ENCODE measurements at places on chromosomes 4 and X.
A peak's percentile ranks its signal among the peaks of the same experiment; 100 is the strongest.

GRCh38 chr4:123476089-123476488, 79.5 kb downstream of the SPRY1 start:
- no peak for DNase-seq

DNA sequence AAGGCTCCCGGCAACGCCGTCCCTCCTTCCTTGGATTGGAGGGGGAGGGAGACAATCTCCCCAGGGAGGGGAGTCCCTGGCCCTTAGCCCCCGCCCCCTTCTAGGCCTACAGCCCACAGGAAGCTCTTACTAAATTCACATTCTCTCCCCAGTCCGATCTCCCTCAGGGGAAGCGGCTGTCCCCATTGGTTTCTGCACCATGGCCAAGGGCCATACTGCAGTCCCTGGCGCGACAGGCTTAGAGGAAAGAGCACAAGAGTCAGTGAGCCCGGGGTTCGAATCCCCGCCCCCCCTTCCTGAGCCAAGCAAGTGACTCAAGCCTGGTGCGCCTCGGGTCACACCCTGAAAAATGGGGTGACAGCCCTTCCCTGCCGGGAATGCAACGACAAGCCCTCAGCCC, 1.1 kb downstream of the ABLIM2 start:
- no peak for DNase-seq

GRCh38 chr4:133865612-133866327, 335.8 kb downstream of the PABPC4L start:
- no peak for DNase-seq

DNA sequence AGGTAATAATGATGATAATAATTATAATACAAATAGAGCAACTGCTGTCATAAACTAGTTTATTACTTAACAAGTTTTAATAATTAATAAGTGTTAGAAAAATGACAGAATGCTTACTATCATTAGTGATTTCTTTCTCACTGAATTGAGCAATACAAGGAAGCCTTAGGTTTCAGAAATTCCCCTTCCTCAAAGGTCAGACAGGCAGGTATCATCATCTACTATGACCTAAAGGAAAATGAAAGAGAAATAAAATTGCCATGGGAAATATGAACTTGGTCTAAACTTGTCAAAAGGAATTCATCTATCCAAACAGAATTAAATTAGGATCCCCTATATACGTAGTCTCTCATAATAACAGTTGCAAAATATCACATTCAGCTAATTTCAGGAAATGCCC, 56.3 kb upstream of the SLC7A11 start:
- no peak for DNase-seq

DNA sequence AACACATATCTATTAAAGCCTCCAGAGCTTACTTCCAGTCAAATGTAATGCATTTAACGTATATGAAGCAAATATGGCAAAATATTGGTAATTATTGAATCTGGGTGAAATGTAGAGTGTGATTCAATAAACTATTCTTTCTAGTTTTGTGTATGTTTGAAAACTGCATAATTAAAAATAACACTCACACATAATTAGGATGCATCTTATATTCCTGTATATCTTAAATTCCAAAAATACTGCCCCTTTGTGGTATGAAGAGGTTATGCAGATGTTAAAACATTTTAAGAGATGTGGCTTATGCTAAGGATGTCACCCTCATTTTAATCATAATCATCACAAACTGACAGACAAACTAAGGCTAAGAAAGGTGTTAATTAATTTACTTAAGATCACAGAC, 182.9 kb downstream of the COX18 start:
- DNase-seq, result no peak

DNA sequence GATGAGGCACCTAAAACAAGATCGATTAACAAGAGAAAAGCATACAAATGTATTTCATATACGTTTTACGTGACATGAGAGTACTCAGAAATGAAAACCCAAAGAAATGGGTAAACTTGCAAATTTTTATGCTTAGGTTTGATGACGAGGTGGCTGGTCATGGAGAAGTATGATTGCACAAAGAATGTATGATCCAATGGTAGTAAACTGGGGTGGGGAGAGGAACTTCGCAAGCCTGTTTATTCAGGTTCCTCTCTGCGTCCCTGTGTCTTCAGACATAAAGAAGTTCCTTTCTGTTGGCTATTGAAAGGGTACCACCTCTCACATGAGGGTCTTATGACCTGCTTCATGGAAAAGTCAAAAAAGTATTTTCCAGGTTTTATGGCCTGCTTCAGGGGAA, 309.2 kb downstream of the BCOR start:
- DNase-seq, result no peak

GRCh38 chr4:110049951-110050925, 137.6 kb downstream of the EGF start:
- DNase-seq, result peak; percentile 24

- DNase-seq, result no peak
Measured at GRCh38 chrX:11408783-11409182, 115.6 kb downstream of the AMELX start.

DNA sequence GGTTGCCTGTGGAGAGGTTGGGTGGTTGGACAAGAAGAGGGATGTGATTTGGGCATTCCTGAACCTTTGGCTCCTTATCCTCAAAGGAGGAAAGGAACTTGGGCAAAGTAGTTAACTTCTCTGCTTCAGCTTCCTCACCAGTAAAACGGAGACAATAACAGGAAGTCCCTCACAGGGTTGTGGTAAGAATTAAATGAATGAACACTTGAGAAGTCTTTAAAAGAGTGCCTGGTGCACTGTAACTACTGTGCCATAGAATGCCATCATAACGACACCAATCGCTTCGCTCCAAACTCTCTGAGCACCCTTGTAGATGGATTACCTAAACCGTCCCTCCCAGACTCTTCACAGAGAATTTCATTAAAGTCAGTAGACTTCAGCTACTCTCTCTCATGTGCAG, 10.5 kb downstream of the ZCCHC18 start:
- no peak for DNase-seq

DNA sequence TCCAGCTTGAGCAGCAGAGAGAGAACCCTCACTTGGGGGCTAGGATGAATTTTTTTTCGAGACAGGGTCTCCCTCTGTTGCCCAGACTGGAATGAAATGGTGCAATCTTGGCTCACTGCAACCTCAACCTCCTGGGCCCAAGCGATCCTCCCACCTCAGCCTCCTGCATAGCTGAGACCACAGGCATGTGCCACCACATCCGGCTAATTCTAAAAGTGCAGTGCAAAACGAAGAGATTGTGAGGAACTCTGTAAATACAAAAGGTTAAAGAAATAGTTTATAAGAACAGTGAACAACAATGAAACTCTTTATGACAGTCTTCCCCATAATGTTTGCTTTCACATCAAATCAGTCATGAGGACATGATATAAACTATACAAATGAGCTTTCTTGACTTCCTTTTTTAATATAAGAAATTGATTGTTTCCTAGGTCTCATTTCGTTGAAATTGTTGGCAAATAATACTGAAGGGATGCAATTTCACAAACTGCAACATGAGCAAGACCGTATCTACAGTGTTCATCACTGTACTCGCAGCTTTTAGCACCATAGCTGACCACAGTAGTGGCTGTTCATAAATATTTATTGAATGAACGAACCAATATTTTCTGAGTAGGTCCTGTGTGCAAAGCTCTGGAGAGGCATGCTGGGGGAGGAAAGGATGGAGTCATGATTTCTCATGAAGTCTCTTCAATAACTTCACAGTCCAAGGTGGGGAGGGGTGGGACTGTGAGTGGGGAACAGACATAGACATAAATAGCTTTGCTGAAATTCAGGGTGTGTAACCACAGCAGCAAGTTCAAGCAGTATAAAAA, 116.1 kb downstream of the SHROOM3 start:
- DNase-seq, result no peak

DNA sequence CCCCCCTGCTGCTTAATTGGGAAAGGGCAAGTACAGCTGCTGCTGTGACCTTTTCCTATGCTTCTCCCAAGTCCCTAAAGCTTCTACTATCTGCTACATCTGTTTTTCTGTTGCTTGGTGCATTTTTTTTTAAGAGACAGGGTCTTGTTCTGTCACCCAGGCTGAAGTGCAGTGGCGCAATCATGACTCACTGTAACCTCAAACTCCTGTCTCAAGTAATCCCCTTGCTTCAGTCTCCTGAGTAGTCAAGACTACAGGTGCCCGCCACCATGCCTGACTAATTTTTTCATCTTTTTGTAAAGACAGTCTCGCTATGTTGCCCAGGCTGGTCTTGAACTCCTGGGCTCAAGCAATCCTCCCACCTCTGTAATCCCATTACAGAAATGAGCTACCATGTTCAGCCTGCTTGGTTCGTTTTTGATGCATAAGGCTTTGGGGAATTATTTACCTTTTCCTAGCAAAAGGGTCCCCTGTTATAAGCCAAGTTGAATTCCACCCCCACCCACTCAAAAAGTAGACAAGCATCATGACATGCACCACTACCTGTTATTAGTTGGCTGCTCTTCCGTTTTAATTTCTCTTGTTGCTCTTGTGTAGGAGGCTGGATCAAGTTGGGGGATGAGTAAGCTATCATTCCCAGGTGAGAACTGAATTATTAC, 39.6 kb downstream of the DGKK start:
- no peak for DNase-seq

GRCh38 chrX:31036895-31037294, 34.9 kb downstream of the FTHL17 start:
- DNase-seq, result no peak

- no peak for DNase-seq
Measured at GRCh38 chr4:48333587-48333986, 7.7 kb upstream of the SLAIN2 start.

DNA sequence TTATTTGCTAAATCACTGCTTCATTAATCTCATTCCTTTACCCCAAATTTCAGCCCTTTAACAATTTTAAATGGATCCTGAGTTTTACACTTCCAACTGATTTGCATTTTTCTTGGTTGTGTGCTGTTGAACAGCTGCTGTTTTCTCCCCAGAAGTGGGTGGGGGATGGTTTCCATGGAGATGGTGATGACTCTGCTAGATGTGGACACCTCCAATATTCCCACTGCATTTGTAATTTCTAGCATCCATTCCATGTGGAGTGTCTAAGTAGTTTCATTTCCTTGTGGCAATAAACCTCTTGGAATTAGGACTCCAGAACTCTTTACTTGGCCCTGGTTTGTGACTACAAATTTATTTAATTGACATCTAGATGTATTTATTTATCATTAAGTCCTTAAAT, 330.4 kb downstream of the GBA3 start:
- no peak for DNase-seq
